ENCODE measurements at places on chromosomes 11 and 22. TPM values are rescaled to one million over a fixed set of nuclear protein-coding genes. Genes with fewer than 3 reads are reported as not detected.

Gene TP53I11
- 18.3 TPM for total RNA-seq

Gene MYO7A
- 0.16 TPM for total RNA-seq

Gene OR52N4
- not detected for total RNA-seq

Gene KRTAP5-1
- total RNA-seq: not detected

Gene SAA2
- total RNA-seq: not detected

Gene SLN
- total RNA-seq: 0.16 TPM

Gene OOSP2
- total RNA-seq: not detected

Gene FGF4
- not detected for total RNA-seq

Gene SAA1
- not detected for total RNA-seq

Gene TSSK2
- not detected for total RNA-seq

Gene MRGPRG
- total RNA-seq: not detected

Gene DUSP8
- total RNA-seq: 8.4 TPM

Gene IRAG1
- total RNA-seq: 6.0 TPM

Gene HBE1
- not detected for total RNA-seq

Gene PRODH
- 0.16 TPM for total RNA-seq

Gene GGT1
- 5.2 TPM for total RNA-seq

Gene LRRN4CL
- total RNA-seq: 0.38 TPM

Gene OR8A1
- total RNA-seq: not detected

Gene CASP4
- total RNA-seq: 21.5 TPM

Gene TCIRG1
- 147 TPM for total RNA-seq

Gene MS4A6A
- total RNA-seq: not detected

Gene ALG12
- total RNA-seq: 21.3 TPM

Gene OR8K5
- not detected for total RNA-seq

Gene IRF7
- total RNA-seq: 35.4 TPM

Gene SYT13
- 5.5 TPM for total RNA-seq

Gene OR8D4
- not detected for total RNA-seq

Gene CARS1
- 57.5 TPM for total RNA-seq

Gene PNPLA3
- 5.7 TPM for total RNA-seq

Gene SSH3
- total RNA-seq: 20.2 TPM

Gene P2RX6
- 0.16 TPM for total RNA-seq

Gene ACTN3
- under 0.01 TPM for total RNA-seq

Gene CCDC89
- 1.3 TPM for total RNA-seq

Gene RIMBP3C
- 0.13 TPM for total RNA-seq

Gene PANX3
- total RNA-seq: not detected

Gene GAL
- total RNA-seq: 25.4 TPM

Gene PDE2A
- total RNA-seq: not detected

Gene HTR3B
- total RNA-seq: not detected

Gene MYOD1
- total RNA-seq: not detected

Gene GGT5
- 7.2 TPM for total RNA-seq

Gene TRIM21
- total RNA-seq: 10.3 TPM

Gene GAL3ST1
- total RNA-seq: 5.7 TPM

Gene OR8G5
- not detected for total RNA-seq

Gene KIF18A
- 4.3 TPM for total RNA-seq
